ENCODE measurements at places on chromosomes 2 and 18.

- no peak for DNase-seq
Measured at GRCh38 chr2:203580844-203581243, 45.7 kb upstream of the RAPH1 start.

DNA sequence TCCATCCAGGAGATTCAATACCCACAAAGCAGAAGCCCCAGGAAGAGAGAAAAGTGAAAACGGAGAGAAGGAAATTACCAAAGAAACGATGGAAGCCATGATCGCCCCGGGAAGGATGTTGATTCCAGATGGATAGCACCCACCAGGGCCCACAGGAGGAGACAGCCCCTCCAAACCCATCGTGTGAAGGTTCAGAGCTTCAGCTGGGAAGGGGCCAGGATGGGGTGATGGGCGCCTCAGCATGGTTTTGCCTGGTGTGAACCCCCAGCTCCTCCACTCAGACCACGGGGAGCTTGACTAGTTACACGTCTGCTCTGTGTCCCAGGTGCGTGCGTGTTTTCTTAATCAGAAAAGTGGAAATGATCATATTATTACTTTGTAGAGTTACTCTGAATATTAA is 264.5 kb downstream of the EIPR1 start:
- DNase-seq: no peak

GRCh38 chr2:100831158-100831750 is 11.3 kb downstream of the NPAS2 start:
- DNase-seq: no peak

- peak; percentile 47 for DNase-seq
Measured at GRCh38 chr2:182767578-182767977, 51.5 kb downstream of the DNAJC10 start.

DNA sequence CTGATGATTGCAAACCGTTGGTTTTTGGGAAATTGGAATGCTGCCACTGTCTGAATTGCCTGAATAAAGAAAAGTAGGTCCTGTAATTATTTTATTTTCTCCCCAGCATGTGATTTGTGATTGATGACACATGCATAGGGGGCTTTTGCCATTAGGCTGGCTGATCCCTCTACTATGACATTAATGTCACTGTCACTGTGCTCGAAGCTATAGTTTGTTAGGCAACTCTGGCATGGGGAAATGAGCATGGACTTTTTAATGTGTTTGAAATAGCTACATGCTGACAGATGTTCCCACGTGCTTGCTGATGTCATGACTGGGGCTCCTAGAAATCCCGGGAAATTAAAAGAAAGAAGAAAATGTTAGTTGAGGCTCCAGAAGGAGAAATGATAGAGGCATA is 99.1 kb downstream of the HRH4 start:
- no peak for DNase-seq

DNA sequence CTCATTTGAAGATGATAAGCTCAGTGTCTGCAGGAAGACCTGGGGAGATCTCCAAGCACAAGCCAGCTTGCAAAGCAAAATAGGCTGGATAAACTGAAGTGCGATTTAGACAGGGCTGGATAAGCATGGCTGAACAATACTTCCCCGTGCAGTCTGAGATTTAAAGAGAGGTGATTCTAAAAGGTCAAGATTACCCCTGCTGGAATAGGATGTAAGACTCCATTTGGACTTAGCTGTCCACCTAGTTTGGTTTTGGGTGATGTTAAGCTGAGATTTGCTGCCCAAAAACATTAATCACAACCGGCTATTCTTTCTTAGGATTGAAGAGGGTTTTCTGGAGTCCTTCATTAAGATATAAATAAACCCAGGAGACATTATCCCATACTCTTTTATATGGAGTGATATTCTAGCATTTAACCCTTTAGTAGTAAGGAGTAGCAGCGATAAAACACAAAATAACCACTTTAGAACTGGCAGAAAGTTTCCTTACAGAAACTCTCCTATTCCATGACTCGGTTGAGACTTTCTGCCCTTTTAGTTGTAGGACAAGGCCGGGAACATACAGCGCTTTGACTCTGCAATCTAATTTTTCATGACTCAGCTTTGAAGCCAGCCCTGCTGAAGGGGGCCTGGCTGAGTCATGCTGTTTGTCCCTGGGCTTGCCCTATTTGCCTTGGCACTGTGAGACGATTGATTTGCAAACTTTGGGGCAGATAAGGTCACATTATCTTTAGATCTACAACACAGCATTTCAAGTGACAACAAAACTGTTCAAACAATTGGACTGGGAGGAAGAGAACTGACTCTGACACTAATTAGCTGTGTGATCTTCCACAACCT is 238.2 kb downstream of the GCA start:
- DNase-seq: peak; percentile 99

GRCh38 chr18:41532344-41533086 is 422.5 kb upstream of the PIK3C3 start:
- DNase-seq: no peak

GRCh38 chr18:47893047-47893446 is 37.4 kb downstream of the SMAD2 start:
- no peak for DNase-seq

GRCh38 chr18:8959551-8960135 is 142.9 kb upstream of the NDUFV2 start:
- peak; percentile 79 for DNase-seq

DNA sequence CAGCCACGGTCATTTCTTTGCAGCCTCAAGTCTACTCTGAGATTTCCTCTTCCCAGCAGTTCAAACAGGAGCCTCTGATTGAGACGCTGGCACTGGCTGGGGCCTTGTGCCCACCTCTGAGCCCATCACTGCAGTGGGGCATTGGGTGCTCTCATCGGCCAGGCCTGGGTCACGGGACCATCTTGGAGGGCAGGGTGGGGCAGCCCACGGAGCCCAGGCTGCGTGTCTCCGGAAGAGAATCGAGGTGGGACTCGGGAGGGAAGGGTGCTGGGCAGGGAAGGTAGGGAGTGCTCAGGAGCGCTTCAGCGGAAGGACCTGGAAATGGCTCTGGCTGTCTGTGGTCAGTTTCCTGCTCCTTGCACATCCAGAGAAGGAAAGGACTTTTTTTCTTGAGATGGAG is 82.4 kb downstream of the RTP5 start:
- DNase-seq: no peak

- no peak for DNase-seq
Measured at GRCh38 chr2:226813148-226813701, 13.6 kb upstream of the IRS1 start.

- DNase-seq: no peak
Measured at GRCh38 chr2:229591611-229592010, 122.7 kb downstream of the DNER start.

GRCh38 chr2:72917138-72917876 is at the start of gene EMX1:
Gene EMX1, plus strand, starts transcription at chr2:72917519. Its CDS starts 334 bp downstream, at chr2:72917853.
- DNase-seq: peak; percentile 60

- DNase-seq: no peak
Measured at GRCh38 chr2:227395556-227395955, 7.8 kb upstream of the SCYGR1 start.

DNA sequence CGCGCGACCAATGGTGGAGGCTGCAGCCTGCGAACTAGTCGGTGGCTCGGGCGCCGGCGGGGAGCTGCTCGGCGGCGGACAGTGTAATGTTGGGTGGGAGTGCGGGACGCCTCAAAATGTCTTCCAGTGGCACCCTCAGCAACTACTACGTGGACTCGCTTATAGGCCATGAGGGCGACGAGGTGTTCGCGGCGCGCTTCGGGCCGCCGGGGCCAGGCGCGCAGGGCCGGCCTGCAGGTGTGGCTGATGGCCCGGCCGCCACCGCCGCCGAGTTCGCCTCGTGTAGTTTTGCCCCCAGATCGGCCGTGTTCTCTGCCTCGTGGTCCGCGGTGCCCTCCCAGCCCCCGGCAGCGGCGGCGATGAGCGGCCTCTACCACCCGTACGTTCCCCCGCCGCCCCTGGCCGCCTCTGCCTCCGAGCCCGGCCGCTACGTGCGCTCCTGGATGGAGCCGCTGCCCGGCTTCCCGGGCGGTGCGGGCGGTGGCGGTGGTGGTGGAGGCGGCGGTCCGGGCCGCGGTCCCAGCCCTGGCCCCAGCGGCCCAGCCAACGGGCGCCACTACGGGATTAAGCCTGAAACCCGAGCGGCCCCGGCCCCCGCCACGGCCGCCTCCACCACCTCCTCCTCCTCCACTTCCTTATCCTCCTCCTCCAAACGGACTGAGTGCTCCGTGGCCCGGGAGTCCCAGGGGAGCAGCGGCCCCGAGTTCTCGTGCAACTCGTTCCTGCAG is at the start of gene HOXD9:
HOXD9 (plus strand) TSS at position 37 of the 728 bp plus-strand sequence; CDS start at position 87, 50 bp downstream.
- no peak for DNase-seq

GRCh38 chr2:233409286-233409991 is 55.1 kb downstream of the DGKD start:
- DNase-seq: no peak
